ENCODE measurements at places on chromosomes 11 and 22.

GRCh38 chr11:116989184-116989583 lies 109.0 kb downstream of the SIK3 start:
- DNase-seq = no peak

DNA sequence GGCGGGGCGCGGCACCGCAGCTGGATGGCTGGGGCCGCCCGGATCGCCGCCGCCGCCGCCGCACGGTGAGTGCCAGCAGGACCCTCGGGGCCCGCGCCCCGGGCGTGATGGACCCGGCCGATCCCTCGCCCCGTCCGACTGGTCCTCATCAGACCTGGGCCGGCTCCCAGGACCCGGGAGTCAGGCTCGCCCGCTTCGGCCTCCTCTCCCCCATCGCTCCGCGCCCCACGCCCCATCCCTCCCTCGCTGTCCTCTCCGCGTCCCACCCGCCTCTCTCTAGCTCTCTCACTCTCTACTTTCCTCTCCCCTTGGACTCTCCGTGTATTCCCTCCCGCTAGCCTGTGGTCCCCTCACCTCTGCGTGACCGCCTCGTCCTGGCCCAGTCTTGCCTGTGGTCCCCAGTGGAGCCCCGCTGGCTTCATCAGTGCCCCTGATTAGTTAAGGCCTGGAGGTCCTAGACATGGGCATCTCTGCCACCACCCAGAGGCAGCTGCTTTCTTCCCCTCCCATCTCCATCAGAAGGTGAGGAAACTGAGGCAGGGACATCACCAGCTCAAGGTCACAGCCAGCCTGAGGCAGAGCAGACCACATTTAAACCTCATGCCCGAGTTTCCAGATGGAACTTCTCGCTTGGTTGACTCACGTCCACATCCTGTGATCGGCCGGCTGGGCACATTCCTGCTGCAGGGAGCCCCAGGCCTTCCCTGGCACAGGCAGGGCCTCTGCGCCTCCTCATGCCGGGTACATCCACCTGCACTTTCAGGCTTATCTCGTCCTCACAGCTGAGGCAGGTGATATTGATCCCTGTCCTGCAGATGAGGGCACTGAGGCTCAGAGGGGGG lies 429 bp downstream of the SLC39A13 start:
- DNase-seq = peak; percentile 48

DNA sequence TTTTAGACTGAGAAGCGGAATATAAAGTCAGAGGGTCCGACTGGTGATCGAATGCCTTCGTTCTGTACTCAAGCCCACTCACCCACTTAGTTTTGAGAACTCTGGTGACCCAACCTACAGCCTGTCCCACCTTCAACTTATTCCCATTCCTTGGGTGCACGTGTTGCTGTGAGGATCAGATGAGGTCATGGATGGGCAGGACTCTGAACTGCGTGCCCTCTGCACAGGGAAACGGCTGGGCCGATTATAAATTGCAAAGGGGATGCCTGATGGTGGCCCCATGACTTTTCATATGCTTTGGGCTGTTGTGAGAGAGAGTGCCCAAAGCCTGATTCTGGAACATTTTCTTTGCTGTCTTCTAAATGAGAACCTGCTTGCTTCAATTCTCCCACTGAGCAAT lies 16.0 kb upstream of the EHF start:
- no peak for DNase-seq

DNA sequence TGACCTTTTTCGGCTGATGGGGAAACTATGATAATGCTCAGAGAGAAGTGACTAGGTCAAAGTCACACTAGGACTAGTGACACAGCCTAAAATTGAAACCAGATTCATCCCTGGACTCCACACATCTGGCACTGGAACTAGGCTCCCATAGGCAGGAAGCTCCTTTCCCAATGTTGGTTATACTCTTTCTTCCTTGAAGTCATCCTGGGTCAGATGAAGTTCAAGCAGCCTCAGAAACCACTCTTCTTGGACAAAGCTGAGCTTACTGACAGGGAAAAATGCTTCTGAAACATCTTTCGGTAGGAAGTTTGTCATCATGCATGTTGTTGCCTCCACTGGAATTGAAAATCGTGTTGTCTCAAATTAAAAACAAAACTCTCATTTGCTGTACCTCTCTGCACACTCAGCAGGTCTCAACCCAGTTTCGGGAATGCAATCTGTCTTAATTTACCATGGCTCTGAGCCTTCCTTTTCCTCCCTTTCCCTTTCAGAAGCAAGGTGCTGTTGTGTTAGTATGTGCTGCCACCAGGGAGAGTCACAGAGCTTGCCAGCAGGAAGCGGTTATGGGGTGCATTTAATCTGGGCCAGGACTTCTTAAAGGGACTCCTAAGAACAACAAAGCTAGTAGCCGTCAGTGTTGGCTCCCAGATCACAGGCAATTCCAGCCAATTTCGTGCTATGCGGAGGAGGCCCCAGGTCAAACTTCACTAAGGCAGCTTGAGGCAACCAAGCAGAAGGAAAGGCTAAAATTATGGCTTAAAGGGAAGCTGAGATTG lies 384.8 kb downstream of the TENM4 start:
- DNase-seq = no peak

DNA sequence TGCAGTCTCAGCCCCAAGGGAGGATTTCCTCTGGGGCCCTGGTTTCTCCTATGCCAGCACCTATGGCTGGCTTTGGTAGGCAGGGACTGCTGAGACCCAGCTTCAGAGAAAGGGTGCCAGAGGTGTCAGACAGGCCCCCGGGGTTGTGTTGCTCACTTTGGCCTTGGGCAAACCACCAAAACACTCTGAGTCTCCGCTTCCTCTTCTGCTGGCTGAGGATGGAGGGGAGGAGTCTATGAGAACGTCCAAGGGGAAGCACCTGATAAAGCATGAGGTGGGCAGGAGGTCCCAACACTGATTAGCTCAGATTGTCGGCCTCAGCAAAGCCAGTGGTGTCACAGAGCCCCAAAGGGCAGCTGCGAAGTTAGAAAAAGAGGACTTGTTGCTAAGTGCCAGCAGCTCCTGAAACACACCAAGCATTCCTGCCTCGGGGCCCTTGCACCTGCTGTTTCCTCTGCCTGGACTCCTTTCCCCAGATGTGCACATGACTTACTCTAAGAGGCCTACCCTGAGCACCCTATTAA lies 10.5 kb downstream of the SMTNL1 start:
- no peak for DNase-seq

DNA sequence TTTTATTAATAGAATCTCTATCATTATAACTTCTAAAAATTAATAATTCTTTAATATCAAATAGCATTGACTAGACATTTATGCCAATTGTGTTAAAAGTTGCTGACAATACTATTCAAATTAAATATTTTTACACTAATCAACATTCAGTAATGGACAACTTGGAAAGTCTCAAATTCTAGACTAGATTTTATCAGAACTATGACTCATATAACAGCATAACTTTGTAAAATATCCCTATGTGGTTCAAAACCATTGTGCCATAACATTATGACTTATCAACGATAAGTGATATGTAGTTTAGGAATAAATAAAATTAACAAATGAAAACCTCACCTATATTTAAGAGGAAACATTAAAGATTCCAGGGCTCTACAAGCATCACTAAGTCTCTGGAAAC lies 291.8 kb downstream of the SBF2 start:
- no peak for DNase-seq

DNA sequence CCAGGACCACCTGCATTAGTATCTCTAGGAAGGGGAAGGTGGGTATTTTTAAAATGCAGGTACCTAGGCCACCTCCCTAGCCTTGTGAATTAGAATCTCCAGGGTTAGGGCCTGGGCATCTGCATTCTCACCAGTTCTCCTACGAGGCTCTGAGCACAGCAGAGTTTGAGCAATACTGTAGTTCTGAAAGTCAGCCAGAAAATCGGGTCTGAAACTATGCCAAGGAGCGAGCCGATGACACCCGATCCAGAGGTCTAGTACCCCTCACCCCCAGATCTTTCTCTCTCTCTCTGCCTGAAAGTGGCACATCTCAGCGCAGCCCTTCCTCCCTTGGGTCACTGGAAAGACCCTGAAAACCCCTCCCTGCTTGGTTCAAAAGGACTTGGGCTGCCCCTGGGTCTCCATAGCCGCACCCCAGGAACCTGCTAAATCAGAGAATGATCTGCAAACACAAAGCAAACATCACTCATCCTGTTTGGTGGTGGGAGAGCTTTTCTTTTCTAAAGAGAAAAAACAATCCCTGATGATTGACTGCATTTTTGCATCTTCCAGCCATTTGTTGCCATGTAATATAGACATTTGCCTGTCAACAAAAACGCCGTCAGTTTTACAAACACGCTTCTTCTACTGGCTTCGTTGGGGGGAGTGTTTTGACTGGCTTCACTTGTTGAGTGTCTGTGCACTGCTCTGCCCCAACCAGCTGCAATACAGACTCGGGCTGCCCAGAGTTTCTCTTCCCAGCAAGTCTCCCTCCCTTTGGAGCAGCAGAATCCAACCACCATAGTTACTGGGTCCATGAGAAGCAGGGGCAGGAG lies 229.9 kb downstream of the MN1 start:
- DNase-seq = no peak

GRCh38 chr22:48261706-48262105 lies 1499.3 kb downstream of the TBC1D22A start:
- DNase-seq = no peak
